ENCODE measurements at places on chromosomes 12 and 14.

GRCh38 chr14:54261283-54261682, 135.5 kb upstream of the CDKN3 start:
- no peak for DNase-seq

DNA sequence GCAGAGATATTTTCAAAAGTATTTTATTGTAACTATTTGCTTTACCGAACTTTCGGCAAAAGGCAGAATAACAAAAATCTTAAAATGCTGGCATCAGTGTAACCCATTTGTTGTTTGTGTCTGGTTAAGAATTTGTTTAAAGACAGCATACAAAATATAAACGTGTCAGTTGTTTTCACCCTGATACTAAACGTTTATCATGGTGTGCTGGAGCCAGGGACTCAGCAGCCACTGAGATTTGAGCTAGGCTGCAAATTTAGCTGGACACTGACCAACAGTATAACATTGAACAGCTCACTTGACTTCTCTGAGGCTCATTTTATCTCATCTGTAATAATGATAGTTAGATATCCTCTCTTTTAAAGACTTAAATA, 183.7 kb downstream of the TMTC3 start:
- DNase-seq = no peak

GRCh38 chr14:54908190-54908589, 5.6 kb upstream of the GCH1 start:
- no peak for DNase-seq

DNA sequence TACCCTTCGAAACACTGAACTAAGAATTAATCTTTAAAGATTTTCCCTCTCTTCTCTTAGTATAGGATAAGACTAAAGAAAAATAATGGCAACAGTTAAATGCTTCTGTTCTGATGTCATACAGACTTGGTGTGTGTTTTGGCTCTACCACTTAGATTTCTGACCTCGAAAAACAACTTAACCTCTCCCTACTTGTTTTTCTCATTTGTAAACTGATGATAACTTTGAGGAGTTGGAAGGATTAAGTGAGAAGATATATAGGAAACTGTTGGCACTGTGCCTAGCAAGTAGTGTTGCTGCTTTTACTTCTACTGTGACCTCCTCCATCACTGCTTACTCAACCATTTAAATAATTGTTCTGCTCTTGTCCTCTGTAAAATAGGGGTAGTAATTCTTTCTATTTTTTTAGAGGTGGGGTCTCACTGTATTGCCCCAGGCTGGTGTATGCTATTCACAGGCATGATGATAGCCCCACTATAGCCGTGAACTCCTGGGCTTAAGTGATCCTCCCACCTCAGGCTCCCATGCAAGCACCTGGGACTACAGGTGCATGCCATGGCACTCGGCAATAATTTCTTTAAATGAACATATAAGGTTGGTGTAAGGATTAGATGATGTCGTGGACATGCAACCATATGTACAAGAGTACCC, 22.4 kb downstream of the PALS1 start:
- no peak for DNase-seq

DNA sequence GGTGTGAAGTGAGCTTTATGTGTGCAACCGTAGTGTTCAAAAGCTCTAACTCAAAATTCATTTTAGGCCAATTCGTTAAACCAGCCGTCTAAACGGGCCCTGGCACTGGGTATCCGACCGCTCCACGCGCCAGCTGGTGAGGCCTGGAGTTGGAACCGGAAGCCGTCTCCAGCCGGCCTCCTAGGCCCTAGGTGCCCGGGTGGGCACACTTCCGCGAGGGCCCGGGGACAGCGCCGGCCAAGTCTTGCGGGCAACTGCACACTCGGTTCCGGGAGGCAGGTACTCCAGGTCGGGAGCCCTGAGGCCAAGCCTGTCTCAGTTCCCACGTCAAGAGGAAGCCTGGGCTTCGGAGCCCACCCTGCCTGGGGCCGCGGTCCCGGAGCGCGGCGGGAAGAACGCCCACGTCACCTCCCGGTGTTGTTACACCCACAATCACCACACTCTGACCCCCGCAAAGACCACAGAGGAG, 16.2 kb downstream of the OTX2 start:
- DNase-seq = no peak

GRCh38 chr12:82873951-82874350, 187.2 kb downstream of the TMTC2 start:
- no peak for DNase-seq

DNA sequence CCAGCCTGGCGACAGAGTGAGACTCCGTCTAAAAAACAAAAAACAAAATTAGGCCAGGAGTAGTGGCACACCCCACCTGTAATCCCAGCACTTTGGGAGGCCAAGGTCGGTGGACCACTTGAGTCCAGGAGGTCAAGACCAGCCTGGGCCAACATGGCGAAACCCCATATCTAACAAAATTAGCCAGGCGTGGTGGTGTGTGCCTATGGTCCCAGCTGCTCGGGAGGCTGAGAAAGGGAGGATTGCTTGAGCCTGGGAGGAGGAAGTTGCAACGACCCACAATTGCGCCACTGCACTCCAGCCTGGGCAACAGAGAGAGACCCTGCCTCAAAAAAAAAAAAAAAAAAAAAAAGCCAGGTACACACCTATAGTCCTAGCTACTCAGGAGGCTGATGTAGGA, 37.0 kb downstream of the KDM2B start:
- no peak for DNase-seq

DNA sequence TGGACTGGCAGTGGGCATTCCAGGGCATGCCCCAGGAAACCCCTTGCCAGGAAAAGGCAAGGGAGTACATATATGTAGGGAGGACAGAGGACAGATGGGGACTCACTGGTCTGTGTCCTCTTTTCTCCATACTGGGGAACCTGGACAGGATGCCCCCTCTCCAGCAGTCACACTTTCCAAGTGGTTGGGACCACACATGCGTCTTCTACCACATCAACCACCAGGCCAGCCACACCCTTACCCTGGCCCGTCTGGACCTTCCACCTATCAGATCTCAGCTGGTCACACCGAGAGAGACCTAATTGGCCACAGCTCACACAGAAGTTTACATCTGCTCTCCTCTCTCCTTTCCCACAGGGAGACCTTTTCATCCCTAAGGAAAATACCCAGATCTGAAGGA, 8.3 kb downstream of the ANKRD33 start:
- DNase-seq = no peak

GRCh38 chr14:99266181-99267178, 5.5 kb downstream of the BCL11B start:
- DNase-seq = peak; percentile 82

DNA sequence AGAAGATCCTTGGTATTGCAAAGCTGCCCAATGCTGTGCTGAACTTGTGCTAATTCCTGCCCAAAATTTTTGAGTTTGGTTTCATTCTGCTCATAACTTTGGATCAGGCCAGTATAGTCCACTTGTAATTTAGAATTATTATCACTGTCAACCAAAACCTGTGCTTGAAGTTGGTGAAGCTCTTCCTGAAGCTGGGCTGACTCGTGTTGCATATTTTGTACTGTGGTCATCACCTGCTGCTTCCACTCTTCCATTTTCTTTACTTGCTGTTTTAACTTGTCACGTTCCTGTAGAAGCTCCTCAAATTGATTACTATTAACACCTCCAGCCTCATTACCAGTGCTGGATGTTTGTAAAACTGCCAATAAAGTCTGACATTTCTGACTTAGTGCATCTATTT, 35.8 kb downstream of the TRIP11 start:
- DNase-seq = no peak

DNA sequence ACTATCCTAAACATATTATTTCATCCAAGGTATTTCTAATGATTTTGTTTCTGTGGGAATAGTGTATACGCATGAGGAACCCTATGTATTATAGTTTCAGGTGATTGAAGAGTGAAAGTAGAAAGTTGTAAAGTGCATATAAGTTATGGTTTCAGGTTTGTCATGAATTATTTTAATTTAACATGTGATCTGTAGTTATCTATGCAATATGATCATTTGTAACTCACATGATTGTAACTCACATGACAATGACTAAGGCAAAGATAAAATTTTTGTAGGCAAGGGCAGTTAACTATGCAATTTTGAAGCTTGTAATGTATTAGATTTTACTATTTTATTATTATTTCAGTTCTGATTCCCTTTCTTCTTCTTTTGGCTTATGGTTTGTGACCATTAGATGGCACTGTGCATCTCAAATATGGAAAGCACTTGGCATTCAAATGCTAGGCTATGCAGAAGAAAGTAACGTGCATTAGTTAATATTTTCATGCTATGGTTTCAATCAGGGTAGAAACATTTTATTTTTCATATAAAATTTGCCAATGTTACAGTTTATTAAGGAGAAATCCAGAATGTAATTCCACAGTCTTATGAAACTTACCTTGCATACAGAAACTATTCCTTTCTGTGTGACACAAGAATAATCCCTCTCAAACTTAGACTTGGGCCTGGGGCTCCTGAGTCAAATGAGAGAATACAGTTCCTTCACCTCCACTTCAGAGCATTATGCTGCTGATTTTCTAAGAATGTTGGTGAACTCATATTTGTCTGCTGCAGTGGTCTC, 15.8 kb upstream of the TMEM30B start:
- no peak for DNase-seq

DNA sequence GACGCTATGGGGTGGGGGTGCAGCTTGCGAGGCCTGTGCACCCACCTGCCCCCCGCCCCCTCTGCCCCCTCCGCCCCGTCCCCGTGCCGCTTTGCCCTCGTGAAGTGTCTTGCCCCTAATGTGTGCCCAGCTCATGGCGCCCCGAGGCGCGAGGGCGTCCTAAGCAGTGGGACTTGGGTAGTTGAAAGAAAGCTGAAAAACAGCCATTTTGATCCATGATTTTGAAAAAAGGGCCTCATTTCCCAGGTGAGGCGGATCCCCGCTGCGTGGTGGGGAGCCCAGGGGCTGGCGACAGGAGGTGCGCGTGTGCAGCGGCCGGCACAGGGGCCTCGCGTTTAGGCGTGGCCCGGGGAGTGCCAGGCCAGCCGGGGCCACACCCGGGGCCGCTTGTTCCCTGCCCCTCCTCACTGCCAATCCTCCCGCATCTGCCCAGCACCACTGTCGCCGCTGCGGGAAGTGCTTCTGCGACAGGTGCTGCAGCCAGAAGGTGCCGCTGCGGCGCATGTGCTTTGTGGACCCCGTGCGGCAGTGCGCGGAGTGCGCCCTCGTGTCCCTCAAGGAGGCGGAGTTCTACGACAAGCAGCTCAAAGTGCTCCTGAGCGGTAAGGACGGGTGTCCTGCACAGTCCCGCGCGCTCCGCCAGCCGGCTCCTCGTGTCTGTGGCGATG, 11.8 kb downstream of the ZFYVE21 start:
- no peak for DNase-seq

DNA sequence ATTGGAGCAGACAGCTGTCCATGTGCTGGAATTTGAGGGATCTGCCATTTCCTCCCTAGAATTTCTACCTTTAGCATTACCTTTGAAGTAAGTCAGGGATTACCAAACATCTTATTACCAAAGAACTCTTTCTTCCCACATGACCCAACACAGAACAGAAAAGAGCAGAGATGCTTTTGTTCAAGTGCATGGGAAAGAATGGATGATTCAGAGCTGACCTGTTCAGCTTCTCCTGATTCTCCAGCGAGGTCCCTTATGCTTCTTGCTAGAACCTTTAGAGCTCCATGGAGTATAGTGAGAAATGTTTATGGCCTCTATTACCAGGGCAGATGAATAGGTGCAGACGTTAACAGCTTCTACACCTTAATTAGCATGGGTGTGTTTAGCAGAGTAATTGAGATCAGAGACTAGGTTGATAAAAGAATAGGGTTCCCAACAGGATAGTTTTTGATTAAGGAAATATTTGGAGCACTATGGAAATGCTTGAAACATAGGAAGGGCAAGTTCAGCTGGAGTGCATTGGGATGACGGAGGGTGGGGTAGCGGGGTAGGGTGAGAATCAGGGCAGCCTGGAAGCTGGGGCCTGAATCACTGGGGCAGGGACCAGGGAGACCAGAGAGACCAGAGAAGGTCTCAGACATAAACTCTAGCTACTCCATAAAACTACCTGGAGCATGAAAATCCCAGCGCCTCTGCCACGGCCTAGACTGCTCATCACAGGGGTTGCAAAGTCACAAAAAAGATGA, 223.7 kb downstream of the CACNA1C start:
- DNase-seq = no peak

DNA sequence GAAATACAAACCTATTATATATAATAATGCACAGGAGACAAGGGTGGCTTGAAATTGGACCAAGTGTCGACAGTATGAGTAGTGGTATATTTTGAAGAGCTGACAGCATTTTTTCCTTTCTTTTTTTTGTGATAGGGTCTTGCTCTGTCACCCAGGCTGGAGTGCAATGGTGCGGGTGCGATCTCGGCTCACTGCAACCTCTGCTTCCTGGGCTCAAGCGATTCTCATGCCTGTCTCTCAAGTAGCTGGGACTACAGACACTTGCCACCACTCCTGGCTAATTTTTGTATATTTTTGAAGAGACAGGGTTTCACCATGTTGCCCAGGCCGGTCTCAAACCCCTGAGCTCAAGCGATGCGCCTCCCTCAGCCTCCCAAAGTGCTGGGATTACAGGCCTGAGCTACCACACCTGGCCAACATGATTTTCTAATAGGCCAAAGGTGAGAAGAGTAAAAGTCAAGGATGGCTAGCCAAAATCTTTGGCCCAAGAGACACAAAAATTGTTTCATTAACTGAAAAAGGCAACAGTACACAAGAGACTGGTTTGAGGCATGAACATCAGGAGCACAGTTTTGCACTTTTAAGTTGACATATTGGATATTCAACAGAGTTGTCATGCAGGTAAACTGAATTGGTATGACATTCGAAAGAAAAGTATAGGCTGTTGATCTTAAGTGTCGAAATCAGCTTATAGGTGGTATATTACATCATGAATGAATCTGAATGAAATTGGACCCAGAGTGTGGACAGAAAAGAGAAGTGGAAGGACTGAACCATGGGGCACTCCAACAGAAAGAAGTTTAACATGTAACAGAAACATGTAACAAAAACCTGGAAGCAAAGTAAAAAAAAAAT, 12.5 kb downstream of the HNRNPC start:
- no peak for DNase-seq

DNA sequence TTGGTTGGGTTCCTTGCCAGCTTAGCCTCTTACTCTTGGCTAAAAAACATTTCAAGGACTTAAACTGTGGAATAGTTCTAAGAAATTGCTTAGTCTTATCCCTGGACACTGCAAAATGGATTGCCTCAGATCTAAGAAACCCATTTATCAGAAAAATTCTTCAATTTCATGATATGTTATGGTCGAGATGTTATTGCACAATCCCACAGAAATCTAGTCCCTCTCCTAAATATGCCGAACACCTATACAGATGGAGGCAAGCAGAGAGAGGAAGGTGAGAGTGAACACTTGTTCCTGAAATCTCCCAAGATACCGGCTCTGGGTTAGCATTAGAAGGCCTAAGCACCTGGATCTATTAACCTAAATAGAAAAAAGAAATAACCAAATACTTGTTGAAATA, 267.2 kb downstream of the PAWR start:
- no peak for DNase-seq

DNA sequence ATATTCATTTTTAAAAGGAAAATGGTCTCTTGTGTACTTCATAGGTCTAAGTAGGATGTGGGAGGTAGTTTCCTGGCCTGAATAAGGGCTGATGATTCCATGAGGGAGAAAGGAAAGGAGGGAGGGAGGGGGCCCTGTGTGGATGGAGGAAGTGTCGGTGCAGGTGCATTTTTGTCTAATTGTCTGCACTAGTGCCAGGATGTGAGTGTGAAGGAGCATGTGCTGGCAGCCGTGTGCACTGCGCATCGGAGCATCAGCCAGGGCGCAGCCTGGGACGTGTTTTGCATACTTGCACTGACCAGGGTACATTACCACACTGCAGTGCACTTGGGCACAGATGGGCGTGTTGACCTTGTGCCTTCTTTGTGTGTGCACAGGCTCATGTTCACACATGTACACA, 29.2 kb downstream of the SMUG1 start:
- DNase-seq = no peak

- DNase-seq = no peak
These were observed 687.5 kb upstream of the TMEM132C start for GRCh38 chr12:127579446-127579845.

Data from stimulated activated CD4-positive, alpha-beta T cell treated with anti-CD3 and anti-CD28 coated beads, Interleukin-15, amount 100 ng/mL, for 48 hours (primary cell).